ENCODE measurements at places on chromosomes 13 and 19.

- peak; percentile 98 for DNase-seq
Observed at GRCh38 chr19:51136851-51137551, 5.1 kb upstream of the SIGLEC7 start.

- no peak for DNase-seq
Observed at GRCh38 chr19:50870417-50871089, 2.7 kb upstream of the KLK2 start.

DNA sequence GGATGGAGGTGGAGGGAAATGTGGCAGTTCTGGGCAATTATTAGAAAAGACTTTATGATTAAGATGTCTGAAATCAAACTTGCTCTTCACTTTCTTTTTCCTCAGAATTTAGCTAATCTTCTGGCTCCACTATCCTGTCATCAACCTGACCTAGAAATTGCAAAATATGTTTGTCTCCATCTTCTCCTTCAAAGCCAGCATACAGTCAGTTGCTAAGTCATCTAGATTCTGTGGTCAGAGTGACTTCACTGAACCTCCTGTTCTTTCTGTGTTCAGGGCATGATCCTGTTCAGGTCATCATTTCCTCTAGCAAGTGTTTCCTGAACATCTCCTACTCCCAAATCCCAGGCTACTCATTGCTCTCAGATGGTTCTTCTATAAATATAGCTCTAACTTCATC lies 10.8 kb upstream of the CCNA1 start:
- peak; percentile 27 for DNase-seq

DNA sequence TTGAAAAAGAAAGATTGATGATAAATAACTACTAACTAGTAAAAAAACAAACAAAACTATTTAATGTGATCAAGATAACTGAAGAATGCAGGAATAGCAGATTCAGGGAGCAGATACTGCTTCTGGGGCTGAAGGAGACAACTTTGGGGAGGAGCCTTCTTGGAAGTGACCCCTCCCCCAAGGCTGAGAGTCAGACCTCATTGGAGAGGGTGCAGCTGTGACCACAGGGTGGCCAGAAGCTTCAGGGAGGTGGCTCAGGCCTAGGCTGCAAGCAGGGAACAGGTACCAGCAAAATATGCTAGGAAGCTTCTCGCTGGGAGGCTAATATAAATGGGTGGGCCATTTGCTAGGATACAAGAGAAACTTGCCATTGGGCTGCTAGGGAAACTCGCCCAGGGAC lies 149.9 kb downstream of the MYO16 start:
- no peak for DNase-seq

- no peak for DNase-seq
Observed at GRCh38 chr13:74219566-74219965, 85.4 kb upstream of the KLF12 start.

GRCh38 chr13:34421347-34421719 lies 520.7 kb upstream of the NBEA start:
- no peak for DNase-seq

GRCh38 chr19:18340190-18340989 lies at the start of gene PGPEP1:
TSS of gene PGPEP1 (plus strand) at chr19:18340598. CDS start at chr19:18340682, 84 bp downstream.
- DNase-seq, result peak; percentile 63

DNA sequence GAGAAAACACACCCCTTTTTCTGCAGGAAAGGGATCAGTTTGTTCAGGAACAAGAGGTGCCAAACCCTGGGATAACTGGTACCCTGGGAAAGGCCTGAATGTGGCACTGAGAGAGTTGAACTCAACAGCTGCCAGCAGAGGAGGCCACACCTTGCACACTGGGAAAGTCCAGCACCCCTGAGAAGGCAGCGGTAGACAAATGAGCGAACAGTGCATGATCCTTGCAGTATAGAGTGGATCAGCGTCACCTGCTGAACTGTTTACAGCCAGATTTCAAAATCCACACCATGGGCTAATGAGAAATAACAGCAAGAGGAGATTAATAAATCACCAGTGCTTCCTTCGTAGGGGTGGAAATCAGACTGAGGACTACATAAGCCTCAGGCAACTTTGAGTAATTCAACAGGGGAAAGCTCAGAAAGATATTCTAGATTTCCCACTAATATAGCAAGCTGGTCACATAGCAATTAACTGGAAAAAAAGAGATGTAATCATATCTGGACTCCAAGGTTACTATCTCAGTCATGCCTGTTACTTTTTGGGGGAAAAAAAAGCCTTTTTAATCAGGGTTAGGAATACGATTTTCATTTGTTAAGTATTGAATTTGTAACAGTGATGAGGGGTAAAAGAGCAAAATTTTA lies 52.0 kb downstream of the DCT start:
- no peak for DNase-seq

- DNase-seq, result no peak
Observed at GRCh38 chr13:79481685-79482052, 714 bp downstream of the NDFIP2 start.

DNA sequence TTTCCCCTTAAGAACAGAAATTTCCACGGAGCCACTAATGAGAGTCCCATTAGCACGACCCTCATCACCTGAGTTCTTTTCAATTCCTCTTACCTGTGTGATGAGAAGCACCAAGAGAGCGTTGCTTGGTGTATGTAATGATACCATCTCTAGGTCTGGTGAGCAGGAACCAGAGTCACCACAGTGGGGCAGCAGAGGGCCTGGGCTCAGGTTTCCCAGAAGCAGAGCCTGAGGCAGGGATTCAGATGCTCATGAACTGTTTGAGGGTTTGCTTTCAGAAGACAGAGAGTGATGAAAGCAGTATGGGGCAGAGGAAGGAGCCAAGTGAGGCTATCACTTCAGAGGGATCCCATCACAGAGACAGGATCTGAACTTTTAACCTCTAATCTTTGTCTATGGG lies 3.1 kb upstream of the PTPRH start:
- DNase-seq, result peak; percentile 63

- no peak for DNase-seq
Observed at GRCh38 chr19:33713194-33713593, 83.5 kb upstream of the KCTD15 start.

DNA sequence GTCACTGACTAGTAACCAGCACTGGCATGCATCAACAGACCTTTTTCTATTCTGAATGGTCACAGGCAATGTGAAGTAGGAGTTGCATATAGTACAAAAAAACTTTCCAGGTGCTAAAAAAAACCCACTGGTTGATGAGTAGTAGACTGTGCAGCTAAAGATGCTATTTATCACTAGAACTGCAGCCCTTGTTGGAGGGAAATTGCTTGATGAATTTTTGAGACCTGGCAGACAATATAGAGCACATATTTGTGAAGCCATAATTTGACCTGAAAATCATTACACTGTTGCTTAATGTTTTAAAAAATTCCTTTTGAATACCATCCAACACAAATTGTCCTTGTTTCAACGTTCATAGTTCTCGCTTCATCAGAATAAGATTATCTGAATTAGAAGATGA lies 441.0 kb downstream of the KLF12 start:
- DNase-seq, result no peak

- no peak for DNase-seq
Observed at GRCh38 chr19:42477117-42477516, 34.4 kb upstream of the CXCL17 start.

DNA sequence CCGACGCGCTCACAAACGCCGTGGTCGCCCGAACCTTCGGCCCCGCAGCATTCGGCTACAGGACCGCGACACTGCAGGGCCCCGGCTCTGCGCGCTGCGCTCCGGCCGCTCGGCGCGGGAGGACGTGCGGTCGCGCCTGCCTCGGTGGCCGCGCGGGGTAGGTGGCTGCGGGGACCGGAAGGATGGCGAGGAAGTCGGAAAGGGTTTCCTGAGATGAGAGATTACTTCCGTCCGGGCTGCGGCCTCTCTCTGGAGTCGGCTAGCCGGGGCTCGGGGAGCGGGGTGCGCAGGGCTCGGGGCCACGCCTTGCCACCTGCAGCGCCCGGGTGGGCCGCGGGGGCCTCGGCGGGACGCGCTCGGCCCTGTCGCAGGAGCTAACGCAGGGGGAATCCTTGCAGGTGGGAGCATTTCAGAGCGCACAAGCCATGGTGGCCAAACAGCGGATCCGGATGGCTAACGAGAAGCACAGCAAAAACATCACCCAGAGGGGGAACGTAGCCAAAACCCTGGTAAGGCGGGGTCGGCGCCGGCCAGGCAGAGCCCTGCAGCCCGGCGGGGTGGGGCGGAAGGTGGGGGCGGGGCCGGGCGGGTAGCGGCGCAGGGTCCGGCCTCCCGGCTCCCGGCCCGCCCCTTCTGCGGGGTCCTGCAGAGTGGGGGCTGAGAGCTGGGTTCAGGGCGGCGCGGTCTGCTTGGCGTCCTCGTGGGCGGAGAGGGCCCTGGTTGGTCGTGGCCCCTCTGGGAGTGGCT lies at the start of gene SERP2:
SERP2 (plus strand) TSS at position 224 of the 747 bp plus-strand sequence; CDS start at position 426, 202 bp downstream.
- no peak for DNase-seq

DNA sequence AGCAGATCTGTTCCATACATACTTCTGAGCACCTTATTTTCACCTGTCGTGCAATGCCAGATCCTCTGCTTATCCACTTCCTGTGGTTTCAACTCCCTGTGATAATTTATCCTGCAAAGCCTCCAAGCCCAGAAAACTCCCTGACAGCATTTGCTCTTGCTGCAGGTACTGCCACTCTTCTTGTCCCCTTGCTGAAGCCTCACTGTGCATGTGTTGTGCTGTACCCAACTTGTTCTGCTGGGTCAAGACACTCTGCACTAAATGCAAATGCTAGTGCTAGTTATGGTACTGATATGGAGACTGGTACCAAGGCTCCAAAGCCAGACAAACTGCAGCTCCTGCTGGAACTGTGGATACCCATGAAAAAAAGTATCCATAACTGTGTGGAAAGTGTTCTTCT lies 315.4 kb upstream of the MIR17HG start:
- DNase-seq, result no peak

- no peak for DNase-seq
Observed at GRCh38 chr19:8536282-8536681, 22.3 kb upstream of the ZNF414 start.

- DNase-seq, result peak; percentile 67
Observed at GRCh38 chr19:42571116-42571515, 23.6 kb downstream of the CEACAM8 start.
